ENCODE measurements at places on chromosomes 7 and 10.

DNA sequence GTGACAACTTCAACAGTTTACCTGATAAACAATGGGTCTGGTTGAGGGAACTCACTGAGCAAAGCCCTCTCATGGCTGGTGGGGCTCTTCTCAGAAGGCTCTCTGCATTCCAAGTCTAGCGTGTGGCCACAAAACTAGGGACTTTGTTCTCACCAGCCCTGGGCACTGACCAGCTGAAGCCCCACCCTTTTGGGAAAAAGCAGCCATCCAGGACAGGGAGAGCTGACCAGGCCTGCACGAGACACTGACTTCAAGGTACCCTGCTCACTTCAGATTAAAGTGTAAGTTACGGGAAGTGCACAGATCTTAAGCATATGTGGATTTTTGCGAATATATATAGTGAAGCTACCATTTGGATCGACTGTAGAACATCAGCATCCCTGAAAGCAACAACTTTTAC lies 67.4 kb upstream of the LRRC4 start:
- DNase-seq, result no peak

- no peak for DNase-seq
These were observed 28.1 kb downstream of the CLIP2 start for GRCh38 chr7:74317146-74317782.

- no peak for DNase-seq
These were observed 36.2 kb downstream of the BMPR1A start for GRCh38 chr10:86792461-86793167.

GRCh38 chr10:130795819-130796218 lies 515.7 kb downstream of the TCERG1L start:
- no peak for DNase-seq

- DNase-seq, result no peak
These were observed 383.2 kb downstream of the PTPRN2 start for GRCh38 chr7:158204453-158204852.

GRCh38 chr7:2732959-2733584 lies 45.1 kb downstream of the AMZ1 start:
- peak; percentile 80 for DNase-seq

DNA sequence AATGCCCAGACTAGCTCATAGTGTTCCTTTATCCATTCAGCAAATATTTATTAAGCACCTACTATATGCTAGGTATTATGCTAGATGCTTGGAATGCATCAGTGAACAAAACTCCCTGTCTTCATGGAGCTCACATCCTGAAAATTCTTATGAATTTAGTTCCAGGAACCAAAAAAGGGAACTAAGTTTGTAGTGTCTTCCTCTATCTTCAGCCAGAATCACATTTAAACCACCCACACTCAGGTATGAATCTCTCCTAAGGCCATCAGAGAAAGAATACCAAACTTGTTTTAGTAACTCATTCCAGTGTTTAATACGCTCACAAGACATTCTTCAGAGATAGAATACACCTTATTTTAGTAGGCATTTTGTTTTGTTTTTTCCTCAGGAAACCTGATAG lies 10.1 kb upstream of the EGR2 start:
- DNase-seq, result no peak

DNA sequence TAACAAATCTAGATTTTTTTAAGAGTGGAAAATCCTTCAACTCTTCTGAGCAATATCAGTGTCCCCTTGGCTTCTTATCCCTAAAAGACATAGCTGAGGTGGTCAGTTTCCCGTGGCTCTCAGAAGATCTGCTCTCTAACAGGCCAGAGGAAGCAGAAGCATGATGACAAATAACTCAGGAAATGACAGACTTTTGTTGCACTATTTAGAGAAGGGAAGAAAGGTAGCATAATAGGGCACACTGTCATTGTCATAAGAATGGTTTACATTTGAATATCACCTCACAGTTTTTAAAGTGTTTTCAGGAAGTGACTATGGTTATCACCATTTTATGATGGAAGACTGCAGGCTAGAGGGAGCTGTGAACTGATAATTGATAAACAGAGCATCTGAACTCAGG lies 33.6 kb upstream of the RAPGEF5 start:
- DNase-seq, result no peak

DNA sequence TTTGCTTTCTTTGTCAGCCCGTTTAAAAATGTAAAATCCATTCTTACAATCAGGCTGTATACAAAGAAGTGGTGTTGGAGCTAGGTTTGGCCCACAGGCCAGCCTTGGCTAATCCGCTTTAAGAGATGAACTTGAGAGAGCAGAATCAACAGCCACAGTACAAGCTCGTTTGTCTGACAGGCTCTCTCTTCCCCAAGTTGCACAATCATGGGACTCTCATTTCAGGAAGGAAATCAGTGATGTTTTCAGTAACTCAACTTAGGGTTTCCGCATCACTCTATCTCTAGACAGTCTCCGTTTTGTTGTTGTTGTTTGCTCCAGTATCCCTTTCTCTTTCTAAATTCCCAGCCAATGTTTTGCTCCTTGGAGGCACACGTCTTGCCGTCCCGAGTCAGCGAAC lies 582.0 kb upstream of the MKI67 start:
- no peak for DNase-seq

- no peak for DNase-seq
These were observed 18.3 kb downstream of the UNC5B start for GRCh38 chr10:71230656-71231025.

GRCh38 chr10:131657318-131657984 lies 243.4 kb upstream of the PPP2R2D start:
- DNase-seq, result no peak

DNA sequence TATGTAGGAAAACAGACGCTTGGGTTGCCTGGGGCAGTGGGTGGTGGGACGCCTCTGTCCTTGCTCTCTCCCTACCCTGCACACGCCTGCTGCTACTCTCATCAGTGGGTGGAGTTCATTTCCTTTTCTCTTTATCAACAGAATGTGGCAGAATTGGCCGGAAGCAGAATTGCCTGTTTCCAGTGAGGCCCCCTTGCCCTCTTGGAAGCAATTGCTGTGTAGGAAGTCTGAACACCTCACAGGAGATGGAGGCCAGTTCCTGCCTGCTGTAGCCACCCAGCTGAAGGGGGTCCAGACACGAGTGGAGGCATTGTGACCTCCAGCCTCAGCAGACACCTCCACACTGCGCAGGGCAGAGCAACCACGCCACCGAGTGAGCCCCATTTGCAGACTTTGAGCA lies 331.6 kb upstream of the ZNF32 start:
- no peak for DNase-seq

- no peak for DNase-seq
These were observed 320.7 kb downstream of the HGF start for GRCh38 chr7:81449105-81449504.

DNA sequence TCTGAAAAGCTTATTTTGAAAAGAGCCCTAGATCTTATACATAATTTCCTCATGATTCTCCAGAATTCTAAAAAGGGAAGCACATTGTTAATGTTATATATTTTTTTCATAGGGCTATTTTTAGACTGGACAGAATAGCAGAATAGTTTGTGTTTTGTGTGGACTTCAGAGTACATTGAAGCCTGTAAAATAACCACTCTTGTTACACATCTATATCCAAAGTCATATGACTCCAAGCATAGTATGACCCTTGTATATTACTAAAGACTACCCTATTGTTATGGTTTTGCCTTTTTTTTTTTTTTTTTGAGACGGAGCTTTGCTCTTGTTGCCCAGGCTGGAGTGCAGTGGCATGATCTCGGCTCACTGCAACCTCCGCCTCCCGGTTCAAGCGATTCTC lies 26.1 kb upstream of the FIS1 start:
- no peak for DNase-seq

DNA sequence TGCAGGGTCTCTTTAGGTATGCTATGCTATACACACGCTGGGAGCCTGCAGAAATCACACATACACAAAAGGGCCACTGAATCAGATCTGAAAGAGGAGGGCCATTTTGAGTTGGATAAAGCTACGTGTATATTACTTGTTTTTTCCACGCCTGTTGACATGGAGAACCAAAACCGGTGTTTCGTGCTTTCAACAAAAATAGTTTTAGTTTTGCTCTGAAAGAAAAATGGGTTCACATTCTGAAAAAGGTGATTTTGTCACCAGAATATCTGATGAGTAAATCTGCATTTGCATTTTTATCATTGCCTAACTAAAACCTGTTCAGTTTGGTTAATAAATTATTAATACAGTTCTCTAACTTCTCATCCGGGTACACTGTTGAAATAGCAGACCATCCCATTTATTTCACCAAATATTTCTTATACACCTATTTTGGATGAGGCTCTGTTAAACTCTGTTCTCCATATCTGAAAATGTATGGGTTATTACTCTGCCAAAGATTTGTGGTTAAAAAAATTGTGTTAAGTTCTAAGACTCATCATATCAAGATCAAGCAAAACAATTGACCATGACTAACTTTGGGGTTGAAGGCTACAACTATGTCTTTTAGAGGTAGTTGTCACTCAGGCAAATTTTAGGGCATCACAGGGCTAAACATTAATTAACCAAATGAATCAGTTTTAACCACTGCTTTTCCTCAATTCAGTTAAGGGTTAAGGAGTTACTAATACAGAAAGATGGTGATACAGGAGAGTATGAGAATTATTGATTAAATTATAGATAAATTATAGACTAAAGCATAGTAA lies 101.2 kb upstream of the RPA3 start:
- no peak for DNase-seq

DNA sequence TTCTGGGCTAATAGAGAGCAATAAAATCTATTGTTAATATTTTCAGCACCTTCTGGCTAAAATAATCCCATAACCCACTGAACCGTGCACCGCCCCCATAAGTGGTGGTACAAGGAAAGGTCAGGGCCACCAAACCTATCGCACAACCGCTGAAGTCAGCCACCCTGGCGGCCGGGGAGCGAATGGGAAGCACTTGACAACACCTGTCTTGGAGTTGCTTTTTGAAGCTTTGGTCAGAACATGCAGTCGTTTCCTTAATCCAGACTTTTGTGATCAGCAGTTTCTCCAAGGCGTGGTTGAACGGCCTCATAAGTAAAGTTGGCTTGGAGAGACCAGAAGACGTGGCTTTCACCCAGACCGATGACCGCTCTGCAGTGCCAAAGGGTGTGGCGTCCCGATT lies 97.4 kb downstream of the DNAJB6 start:
- DNase-seq, result no peak

GRCh38 chr10:101032637-101033224 lies 1.7 kb downstream of the SFXN3 start:
- DNase-seq, result peak; percentile 84

GRCh38 chr10:75230600-75231038 lies 5.1 kb downstream of the COMTD1 start:
- DNase-seq, result peak; percentile 80

- DNase-seq, result no peak
These were observed 28.1 kb upstream of the MYL10 start for GRCh38 chr7:101657171-101657570.

DNA sequence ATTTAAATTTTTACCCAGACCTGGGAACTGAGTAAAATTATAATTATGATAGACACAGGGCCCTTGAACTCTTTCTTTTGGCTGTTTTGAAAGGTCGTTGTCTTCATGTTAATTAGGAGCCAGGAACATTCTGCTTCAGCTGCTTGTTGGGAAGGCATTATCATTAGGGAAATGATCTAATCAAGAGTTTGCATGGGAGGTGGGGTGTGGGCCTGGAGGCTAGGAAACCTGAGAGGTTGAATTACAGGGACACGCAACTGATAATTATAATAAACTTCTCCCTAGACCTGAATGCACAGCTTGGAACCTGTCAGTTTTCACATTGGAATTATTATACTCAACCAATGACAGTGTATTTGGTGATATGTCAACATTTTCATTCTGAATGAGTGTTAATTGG lies 237.7 kb downstream of the CACNB2 start:
- DNase-seq, result no peak

- no peak for DNase-seq
These were observed 404.1 kb upstream of the MKI67 start for GRCh38 chr10:128530301-128530700.

GRCh38 chr7:153023194-153023592 lies 263.6 kb downstream of the ACTR3B start:
- DNase-seq, result no peak

DNA sequence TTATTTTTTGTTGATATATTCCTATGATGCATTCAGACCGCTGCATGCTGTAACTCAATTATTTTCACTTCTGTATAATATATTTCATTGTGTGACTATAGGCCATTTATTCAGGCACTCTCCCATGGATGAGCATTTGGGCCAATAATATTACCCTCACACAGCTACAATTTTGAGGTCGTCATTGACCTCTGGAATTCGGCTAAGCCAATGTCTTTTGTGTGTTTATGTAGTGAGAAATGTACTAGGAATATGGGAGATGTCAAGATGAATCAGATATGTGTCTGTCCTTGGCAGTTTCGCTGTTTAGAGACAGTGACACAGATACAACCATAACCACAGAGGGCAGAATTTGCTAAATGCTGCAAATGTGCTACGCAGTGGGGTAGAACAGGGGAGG lies 474.2 kb downstream of the ADRA2A start:
- DNase-seq, result no peak

GRCh38 chr10:18145652-18146051 lies 5.4 kb downstream of the CACNB2 start:
- no peak for DNase-seq

- DNase-seq, result no peak
These were observed 16.6 kb upstream of the WDFY4 start for GRCh38 chr10:48667960-48668590.

DNA sequence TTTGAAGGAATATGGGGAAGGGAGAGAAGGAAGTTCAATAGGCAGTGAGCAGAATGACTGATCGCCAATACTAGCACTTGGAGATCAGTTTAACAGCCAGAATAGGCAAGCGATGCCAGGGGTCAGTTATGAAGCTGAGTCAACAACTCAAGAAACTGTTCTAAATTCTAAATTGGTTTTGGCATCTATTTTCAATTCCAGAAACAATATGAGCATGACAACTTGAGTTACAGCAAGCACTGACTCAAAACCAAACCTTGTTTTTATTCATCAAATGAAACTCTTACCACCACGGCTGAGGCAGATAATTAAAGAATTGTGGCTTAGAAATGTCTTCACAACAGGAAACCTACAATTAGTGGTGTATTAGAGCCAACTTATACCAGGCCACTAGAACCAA lies 180.5 kb upstream of the ASAH2 start:
- no peak for DNase-seq

GRCh38 chr7:98238076-98238475 lies 14.0 kb downstream of the TECPR1 start:
- no peak for DNase-seq

DNA sequence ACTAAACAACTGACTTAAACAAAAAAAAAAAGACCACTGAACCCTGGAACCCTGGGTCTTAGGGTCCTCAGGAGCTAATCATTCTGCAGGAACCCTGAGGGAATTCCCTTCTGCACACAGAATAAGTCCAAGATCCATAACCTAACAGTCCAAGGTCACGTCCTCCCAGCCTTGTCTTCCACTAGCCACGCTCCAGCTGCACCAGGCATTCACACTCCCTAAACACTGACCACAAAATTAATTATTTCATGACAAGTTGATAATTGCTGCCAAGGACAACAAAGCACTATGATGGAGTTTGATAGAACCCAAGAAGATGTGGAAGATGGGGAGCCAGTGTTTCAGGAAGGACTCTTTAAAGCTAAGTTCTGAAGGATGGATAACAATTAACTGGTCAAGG lies 130.6 kb downstream of the SH3PXD2A start:
- DNase-seq, result no peak
